ENCODE measurements at places on chromosomes 2 and 18.

GRCh38 chr2:129733579-129733978 lies 245.9 kb upstream of the RAB6C start:
- no peak for DNase-seq

GRCh38 chr2:206805887-206806607 lies 40.6 kb downstream of the FASTKD2 start:
- no peak for DNase-seq

DNA sequence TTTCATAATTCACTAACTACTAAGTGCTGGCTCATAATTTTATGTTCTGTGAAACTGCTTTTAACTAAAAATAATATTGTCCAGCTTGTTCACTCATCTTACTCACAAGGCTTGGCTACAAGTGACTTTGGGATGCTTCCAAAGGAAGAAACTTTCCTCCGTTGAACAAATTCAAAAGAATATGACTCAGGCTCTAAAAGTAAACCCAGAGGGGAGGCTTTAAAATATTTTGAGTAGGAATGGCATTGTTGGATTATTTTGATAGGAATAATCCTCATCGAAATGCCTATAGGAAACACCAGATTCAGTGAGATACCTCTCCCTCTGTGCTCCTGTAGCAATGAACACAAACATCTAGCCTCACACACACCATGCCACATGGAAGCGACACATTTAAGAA lies 25.2 kb upstream of the TLK1 start:
- DNase-seq, result peak; percentile 36

DNA sequence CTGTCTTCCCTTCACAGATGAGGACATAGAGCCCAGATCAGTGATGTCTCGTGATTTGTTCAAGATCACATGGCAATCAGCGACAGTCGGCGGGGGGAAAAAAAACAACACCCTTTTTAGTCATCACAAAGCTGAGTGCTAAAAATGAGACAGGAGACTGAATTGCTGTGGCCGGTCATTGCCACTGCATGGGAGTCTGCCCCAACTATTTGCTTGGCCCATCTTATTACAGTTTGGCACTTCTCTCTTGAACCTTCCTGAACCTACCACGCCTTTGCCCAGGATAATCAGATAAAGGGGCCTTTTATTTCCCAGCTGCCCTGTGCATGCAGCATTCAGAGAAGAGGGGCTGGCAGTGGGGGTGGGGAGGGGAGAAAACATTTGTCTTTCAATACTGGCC lies 42.7 kb downstream of the SETBP1 start:
- no peak for DNase-seq

GRCh38 chr18:13076886-13077285 lies 85.7 kb downstream of the CEP192 start:
- DNase-seq, result no peak

DNA sequence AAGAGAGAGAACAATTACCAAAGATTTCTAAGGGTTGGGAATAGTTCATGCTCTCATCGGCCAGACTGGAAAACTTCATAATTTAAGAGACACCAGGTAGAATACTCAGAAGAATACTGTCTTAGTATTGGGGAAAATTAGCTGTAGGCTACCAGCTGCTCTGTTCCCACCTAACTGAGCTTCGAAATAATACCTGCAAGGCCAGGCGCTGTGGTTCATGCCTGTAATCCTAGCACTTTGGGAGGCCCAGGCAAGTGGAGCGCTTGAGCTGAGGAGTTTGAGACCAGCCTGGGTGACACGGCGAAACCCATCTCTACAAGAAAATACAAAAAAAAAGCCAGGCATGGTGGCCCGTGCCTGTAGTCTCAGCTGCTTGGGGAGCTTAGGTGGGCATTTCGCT lies 35.8 kb downstream of the MAP4K3 start:
- DNase-seq, result no peak

- no peak for DNase-seq
Observed at GRCh38 chr2:88187038-88187676, 17.0 kb downstream of the THNSL2 start.

DNA sequence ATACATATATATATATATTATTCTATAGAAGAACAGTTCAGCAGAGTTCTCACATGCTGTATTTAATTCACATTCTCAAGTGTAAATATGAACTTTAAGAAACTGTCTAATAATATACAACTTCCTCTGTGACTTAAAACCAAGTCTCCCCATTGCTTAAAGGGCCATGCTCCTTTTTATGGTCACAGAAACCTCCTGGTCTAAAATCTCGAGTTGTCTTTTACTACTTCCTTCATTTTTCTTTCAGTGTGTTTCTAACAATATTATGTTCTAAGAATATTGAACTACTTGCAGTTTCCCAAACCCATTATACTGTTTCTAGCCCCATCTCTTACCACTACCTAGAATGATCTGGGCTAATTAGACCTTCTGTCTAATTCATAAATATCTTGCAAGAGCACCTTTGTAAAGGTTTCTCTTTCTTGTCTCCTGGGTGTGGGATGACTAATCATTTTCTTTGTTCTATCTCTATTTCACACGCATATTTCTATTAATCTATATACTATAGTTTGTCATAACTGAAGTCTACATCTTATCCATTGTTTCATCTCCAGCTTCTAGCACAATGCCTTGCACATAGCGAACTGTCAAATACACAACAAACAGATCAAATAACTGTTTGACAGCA lies 48.8 kb downstream of the ERBB4 start:
- no peak for DNase-seq

- DNase-seq, result no peak
Observed at GRCh38 chr2:20583425-20583881, 67.4 kb downstream of the HS1BP3 start.

DNA sequence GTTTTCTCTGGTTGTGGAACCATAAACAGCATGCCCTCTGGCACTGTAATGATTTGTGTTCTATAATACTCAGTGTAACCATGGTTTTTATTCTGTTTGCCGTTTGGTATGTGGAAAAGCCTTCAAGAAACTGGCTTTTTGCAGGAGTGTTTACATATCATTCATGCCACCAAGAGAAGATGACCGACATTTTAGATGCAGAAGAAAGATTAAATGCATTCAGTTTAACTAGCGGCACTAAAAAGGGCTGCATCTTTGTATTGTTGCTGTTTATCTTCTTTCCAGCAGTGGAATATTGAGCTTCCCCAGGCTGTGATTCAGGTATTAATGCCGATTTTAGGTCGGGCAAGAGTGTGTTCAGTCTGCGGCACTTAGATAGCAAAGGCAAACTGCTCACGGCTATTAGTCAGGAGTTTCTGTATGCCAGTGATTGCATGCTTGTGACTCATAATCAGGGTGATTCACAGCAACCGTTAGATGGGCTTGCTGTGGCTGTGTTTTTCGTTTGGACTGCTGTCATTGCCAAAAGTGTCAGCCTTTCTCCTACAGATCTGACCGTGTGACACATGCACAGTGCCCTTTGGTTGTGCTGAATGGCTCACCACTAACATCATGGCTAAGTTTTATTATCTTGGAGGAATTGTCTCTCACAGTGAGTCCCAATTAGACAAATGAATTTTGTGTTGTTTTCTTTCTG lies 479.7 kb downstream of the PARD3B start:
- peak; percentile 97 for DNase-seq

DNA sequence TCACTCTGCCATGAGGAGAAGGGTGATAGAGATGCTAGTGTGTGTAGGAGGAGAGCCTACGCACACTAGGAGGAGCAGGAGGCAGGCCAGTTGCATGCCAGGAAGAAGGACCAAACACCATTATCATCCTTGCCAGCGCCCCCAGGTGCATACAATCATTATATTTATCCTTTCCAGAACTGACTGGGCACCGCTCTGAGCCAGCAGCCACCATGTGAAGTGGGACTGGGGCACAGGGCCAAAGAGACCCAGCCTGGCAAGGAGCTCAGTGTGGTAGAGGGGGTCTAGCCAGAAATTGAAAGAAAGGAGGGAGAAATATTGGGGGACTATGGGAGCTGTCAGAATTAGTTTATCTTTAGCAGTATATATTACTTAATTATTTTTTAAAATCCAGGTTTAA lies 8.3 kb upstream of the GPR148 start:
- DNase-seq, result no peak

DNA sequence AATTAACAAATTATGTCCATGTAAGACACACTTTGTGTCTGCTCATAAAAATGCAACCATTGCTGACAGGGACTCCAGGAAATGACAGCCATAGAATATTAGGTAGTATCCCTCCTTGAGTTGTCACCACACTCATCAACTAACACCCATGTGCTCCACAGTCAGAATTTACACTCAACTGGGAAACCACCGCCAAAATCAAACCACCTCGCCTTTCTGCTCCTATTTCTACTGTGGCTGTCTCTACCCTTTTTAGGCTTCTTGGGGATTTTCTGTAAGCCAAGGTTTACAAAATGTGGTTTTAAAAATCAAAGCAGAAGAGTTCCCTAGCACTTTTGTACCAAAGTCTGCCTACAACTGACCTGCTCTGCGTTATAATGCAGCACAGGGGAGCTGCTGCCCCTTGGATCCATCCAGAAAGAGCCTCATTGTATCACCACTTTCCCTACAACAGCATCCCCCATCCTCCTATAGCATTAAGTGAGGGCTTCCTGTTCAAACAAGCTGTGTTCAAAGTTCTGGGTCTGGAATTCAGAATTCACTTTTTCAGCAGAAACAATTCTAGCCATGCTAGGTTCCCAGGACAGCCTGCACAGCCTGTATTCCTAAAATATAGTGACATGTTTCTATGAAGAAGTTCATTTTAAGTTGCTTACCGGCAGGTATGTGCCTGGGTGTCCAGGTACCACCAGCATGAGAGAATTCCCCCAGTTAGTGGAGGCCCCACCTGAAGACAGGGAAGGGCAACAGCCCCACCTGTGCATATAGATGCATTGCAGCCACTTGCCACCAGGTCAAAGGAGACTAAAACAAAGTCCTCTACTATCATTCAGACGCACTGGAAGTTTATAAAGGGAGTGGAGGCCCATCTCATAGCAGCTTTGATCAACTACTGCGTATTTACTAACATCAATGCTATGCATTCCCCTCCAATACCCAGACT lies 104.3 kb downstream of the MYO5B start:
- DNase-seq, result no peak

DNA sequence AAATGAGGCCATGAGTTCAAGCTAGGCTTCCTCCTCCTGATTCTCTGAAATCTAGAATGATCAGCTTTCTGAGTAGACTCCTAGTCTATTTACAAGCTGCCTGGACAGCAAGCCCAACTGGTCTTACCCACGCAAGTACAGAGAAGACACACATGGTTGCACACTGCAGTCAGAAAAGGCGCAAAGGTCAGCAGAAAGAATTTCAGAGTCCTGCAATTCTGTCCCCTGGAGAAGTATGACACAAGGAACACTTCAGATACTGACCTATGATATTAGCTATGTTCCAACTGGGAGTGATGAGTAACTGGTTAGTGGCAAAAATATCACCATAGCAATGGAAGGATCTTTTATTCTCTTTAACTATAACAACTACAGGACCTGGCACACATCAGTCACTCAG lies 336.1 kb upstream of the PKDCC start:
- no peak for DNase-seq

DNA sequence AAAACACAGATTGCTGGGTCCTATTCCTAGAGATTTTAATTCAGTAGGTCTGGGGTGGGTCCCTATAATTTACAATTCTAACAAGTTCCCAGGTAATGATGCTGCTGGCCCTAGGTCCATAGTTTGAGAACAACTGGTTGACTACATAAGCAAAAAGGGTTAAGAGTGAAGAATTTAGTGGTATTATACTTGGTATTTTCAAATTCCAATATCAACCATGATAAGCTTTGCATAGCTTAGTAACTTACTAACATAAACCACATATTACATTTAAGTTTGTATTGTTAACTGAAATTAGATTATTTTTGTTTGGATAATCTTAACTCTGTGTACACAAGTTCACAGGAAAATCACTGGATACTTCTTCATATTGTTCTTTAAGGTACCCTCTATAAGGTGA lies 862.9 kb upstream of the ACVR2A start:
- no peak for DNase-seq

DNA sequence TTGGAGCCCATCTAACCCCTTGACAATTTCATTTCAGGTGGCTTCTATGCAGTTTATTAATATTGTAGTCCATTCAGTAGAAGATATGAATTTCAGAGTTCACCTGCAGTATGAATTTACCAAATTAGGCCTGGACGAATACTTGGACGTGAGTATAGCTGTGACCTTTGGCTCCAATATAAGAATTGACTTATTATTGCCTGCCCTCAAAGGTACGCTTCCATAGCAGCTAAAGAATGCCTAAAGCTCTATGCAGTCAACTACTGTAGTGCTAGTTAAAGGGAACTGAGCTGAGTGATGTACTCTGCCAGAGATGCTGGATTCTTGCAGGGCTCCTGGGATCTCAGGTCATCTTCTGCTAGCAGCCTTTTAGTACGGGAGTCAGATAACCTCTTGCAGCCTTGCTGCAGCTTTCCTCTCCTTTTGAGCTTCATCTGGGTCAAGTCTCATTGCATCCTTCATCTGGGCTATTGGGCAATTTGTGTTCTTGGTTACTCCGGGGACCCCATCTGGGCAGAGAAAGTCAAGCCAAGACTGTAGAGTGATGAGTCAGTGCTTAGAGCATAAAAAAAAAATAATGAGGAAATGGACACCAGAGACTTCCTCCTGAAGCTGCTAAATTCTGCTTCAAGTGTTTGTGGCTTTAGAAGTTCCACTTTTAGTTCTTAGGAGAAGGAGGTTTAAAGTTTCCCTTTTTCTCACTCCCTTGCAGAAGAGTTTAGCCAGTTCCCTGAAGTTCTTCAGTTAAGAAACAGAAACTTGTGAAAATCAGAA lies 105.6 kb downstream of the PRPF40A start:
- no peak for DNase-seq

DNA sequence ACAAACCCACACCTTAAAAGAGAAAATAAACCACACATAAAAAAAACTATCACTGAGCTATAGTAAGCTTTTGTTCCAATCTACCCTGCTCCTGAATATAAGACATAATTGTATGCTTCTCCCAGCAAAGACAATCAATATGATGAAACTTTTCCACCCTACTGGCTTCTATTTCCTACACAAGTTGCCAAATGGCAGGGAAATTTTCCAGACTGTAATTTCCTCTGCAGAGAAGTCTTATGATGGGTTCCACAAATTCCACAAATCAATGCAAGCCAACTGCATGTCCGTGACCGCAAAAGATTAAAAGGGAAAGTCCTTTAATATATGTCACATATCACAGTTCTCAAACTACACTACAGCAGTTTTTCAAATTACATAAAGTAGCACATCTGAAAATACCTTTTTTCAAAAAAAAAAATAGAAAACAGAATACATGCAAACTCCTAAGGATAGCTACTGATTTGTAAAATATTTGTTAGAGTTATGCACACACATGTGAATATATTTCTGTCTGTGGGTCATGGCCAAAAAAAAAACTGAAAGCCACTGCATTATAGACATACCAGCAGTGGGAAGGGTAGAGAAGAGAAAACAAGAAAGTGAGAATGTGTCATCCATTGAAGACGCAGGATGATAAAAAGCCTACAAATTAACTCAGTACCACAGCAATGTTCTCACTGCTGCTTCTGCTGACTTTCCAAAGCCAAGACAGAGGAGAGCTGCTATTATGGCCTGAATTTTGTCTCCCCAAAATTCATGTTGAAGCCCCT lies 61.4 kb downstream of the RPL31 start:
- DNase-seq, result no peak
